Astrocyte of the spinal cord (primary cell): ENCODE measurements at places on chromosomes 5 and 9.
A peak's percentile ranks its signal among the peaks of the same experiment; 100 is the strongest.

DNA sequence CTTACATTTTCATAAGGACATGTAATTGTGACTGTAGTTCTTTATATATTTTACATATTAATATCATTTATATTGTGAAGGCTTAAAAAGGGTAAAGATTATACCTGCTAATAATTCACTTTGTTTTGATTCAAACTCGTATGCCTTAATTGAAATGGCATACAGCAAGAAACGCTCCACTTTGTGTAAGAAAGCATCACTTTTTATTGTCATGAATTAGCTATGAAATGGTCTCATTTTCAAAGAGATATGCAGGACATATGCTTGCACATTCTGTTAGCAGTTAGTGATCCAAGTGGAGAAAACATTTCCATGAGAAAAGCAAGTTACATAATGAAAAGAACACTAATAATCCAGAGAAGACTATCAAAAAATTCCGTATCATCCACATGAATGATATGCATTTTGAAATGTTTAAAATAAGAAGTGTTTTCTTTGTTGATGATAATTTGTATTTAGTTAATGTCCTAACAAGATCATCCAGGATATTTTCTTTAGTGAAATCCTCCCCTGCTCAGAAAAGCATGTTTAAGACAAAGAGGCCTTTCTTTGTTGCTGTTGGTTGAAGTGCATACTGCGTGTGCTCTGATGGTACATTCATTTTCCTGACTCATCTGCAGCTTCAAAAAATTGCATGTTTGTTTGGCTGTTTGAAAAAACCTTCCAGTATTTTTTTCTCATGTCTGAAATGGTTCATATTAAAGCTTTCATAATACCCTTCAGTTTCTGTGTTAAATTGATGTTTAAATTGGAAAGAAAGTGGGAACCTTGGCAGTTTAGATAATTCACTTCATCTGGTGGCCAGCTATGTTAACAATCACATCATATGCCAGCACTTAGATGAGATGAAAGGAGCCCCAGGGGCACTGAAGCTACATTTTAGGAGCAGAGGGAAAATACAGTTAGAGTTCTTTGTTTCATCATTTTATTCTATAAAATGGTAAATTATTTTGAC, 242.2 kb downstream of the CSNK1G3 start:
- DNase-seq = peak; percentile 71

GRCh38 chr9:76395381-76395780, 1.2 kb upstream of the RFK start:
- no peak for DNase-seq

GRCh38 chr5:137437774-137438173, 61.4 kb downstream of the SPOCK1 start:
- no peak for DNase-seq

- DNase-seq = peak; percentile 90
These were observed 162.7 kb downstream of the ZNF608 start for GRCh38 chr5:124583469-124584350.

- DNase-seq = no peak
These were observed 2127.3 kb upstream of the WWC1 start for GRCh38 chr5:166163996-166164610.

GRCh38 chr9:17900606-17901005, 321.7 kb downstream of the SH3GL2 start:
- no peak for DNase-seq

DNA sequence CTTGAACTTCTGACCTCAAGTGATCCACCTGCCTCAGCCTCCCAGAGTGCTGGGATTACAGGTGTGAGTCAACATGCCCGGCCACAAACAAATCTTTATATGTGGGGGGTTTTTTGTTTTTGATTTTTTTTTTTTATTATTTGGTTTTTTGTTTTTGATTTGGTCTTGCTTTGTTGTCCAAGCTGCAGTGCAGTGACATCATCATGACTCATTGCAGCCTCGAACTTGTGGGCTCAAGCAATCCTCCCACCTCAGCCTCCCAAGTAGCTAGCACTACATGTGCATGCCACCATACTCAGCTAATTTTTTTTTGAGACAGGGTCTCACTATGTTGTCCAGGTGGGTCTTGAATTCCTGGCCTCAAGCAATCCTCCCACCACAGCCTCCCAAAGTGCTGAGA, 42.4 kb downstream of the ALDH7A1 start:
- no peak for DNase-seq

- peak; percentile 49 for DNase-seq
These were observed 91.5 kb upstream of the NREP start for GRCh38 chr5:111848476-111848875.

GRCh38 chr9:33289936-33290246, 425 bp upstream of the NFX1 start:
- no peak for DNase-seq

DNA sequence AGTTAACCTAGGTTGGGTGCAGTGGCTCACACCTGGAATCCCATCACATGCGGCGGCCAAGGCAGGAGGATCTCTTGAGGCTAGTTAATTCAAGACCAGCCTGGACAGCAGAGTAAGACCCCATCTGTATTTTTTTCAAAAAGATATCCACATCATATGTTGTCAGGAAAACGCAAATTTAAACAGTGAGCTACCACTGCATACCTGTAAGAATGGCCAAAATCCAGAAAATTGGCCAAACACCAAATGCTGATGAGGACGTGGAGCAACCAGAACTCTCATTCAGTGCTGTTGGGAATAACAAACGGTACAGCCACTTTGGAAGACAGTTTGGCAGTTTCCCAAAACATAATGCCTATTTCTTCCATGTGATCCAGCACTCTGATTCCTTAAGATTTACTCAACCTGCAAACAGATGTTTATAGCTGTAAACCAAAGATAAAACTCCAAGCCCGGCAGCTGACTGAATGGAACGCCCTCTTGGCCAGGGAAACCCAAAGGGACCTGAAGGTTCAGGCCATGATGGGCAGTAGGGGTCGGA, 12.4 kb downstream of the CEL start:
- no peak for DNase-seq

DNA sequence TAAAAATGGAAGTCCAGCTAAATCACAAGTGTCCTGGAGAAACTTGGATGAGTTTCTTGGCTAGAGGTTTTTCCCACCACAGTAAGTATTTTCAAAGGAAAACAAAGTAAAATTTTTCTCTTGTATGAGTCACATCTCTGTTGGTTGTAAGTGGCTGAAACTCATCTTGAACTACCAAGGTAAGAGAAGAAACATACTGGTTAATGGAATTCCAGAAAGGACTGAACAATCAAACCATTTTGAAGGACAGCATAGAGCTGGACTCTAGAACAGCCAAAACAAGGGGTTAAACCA, 102.8 kb upstream of the CDKN2B start:
- peak; percentile 92 for DNase-seq

DNA sequence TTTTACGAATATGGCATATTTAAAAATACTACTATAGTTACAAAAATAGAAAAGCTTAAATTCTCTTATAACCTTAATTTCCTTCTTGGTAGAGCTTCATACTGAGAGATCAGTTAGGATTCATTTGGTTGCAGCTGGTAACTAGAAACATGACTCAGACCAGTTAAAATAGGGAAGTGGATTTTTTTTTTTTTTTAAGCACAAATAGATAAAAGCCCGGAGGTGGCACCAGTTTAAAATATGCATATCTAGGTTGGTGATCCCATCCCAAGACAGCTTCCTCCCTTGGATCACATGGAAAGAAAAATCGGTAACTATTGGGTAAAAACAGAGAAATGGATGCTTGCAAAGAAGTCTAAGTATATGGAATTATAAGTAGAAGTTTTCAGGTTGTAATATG, 1634.3 kb downstream of the MAT2B start:
- no peak for DNase-seq

DNA sequence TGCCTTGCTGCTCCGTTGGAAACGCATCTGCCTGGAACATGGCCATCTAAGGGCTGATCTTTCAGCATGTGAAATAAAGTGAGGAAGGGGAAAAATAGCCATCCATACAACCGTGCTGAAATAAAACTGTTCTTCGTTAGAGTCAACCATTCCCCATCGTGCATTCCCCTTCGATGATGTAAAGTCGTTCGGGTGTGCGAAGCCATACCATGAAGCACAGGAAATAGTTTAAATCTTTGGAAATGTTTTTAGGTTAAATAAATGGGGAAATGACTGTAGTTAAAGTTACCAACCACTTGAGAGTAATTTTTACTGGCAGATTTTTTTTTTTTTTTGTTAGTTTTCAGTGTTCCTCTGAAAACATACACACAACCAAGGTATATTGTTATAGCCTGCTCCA, 302.5 kb downstream of the SH3GL2 start:
- no peak for DNase-seq

DNA sequence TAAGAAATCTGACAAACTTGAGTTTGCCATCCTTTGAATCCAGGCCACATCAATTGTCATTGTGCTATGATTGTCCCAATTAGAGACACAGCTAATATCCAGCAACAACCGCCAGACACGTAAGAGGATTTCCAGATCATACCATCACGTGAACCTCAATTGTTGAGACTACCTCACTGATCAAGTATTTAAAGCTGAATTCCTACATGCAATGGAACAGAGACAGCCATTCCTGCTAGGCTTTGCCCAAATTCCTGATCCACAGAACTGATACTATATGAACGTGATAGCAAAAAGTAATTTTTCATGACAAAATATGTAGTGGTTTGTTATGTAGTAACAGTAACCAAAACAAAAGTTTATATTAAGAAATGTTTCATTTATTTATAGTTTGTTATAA, 657.7 kb downstream of the PRR16 start:
- DNase-seq = no peak

DNA sequence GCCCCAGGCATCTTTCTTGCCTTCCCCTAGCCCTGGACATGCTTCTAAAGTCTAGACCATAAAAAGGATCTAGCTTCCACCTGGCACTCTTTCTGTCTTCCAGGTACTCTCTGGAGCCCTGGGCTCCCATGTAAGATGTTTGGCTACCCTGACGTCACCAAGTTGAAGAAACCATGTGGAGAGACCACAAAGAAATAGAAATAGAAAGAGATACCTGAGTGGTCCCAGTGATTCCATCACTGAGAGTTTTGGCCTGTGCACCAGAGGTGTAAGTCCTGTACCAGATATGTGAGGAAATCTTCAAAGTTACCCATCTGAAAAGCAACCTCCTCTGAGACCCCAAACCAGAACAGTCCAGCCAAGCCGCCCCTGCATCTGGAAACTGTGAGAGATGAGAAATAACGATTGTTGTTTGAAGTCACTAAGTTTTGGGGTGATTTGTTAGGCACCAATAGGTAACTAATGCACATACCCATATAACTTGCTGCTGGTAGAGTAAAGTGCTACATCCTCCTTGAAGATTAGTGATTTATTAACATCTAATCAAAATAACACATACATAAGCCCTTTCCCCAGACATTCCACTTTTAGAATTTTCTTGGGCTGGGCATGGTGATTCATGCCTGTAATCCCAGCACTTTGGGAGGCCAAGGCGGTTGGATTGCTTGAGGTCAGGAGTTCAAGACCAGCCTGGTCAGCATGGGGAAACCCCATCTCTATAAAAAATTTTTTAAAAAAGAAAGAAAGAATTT, 85.7 kb upstream of the LHFPL2 start:
- no peak for DNase-seq

- DNase-seq = no peak
These were observed 60.8 kb downstream of the TSTD2 start for GRCh38 chr9:97572196-97572891.

DNA sequence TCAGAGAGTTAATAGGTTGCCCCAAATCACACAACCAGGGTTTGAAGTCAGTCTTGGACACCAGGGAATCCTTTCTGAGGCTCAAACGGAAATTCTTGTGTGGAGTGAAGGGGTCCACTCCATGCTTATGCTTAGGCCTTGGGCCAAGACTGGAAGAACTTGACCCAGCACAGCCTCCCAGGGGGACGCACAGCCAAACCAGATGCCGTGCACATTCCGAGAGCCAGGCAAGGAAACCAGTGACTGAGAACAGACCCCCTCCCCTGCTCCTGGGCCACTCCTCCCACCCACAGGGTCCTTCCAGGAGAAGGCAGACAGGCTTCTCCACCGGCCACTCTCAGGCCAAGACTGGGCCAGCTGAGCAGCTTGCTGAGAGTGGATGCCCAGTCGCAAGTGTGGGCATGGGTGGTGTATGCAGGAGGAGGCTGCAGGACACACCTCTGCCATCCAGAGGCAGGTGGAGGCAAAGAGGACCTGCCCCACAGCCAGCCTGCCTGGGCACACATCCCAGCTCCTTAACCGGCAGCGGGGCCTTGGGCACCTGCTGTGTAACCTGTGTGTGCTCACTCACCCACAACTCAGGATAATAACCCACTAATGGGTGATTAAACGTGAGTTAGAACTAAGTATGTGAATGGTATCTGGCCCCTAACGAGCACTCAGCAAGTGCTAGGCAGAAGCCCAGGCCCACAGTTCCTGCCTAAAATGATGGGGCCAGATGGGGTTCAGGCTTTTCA, 38.0 kb downstream of the NIPAL4 start:
- DNase-seq = no peak

DNA sequence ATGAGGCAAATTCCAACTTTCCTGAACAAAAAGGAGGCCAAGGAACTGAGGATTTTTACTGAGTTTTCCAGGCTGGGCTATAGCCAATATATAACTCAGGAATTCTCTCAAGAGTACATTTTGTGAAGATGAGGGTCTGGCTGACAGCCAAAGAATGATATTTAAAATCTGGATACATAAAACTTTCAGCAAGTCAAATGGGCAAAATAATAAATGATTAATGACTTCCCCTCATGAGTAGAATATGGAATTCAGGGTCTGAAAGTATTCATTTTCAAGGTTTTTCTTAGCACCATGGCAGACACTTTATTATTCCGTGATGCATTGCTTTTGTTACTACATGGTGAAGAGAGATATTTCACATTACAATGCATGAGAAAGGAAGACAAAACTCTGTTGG, 7.8 kb downstream of the FAM81B start:
- DNase-seq = no peak

- no peak for DNase-seq
These were observed 68.6 kb upstream of the ACTBL2 start for GRCh38 chr5:57551251-57551650.

DNA sequence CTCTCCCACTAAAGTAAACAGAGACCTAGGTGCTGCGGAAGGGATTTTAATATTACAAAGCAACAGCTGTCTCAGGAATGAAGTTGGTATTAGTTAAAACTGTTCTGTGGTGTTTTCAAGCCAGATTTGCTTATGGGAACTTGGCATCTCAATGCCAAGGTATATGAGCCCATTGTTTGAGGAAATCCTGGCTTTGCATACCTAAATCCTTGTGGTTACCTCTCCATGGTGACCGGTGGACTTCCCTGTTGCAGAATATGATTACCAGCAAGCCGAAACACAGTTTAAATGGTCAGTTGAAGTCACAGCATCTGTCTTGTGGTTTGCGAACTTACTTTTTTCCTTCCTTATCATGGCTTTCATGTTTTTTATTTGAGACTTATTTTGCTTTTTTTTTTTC, 62.3 kb upstream of the TXNDC8 start:
- DNase-seq = peak; percentile 1

GRCh38 chr5:32143617-32144377, 30.3 kb downstream of the GOLPH3 start:
- DNase-seq = no peak

- DNase-seq = no peak
These were observed 16.8 kb upstream of the MARCOL start for GRCh38 chr5:148221508-148221907.

- DNase-seq = no peak
These were observed 169.7 kb downstream of the ARHGAP26 start for GRCh38 chr5:142939884-142940283.

- peak; percentile 64 for DNase-seq
These were observed 1738.8 kb downstream of the EFNA5 start for GRCh38 chr5:105931881-105932421.
